ENCODE measurements at places on chromosomes 12 and 14.

DNA sequence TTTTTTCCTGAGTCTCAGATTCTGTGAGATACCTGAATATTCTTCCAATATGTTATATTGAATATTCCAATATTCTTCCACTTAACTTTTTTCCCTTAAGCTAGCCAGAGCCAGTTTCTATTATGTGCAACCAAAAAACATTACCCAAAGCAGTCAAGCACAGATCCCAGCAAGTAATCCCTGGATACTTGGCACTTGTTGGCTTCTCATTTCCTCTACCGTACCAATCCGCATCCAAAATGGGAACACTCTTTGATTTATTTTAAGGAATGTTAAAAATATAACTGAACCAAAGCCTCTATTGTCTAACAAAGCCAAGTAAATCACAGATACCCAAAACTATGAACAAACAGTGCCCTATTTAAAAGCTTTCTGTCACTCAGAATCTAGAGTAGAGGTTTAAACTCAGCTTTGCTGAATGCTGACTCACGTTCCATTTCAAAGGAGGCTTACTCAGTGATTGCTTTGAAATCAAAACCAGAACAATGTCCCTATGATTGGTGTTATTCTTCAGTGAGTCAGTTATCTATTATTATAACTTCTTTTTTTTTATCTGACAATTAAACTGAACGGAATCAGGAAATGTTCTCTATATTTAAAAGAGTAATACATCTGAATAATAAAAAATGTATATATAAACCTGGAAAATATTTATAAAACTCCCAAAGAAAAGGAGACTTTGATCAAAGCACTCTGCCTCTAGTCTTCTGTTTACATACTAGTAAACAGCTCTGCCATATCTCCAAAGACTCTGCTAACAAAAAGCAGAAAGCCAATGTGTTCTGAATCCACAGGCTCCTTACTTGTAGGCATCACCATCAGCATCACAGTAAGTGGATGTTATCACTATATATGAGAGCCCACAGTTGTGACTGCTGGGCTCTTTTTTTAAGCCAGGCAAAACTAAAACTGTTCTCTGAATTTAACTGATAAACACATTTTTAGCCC lies 360.8 kb downstream of the CCDC91 start:
- DNase-seq = no peak

DNA sequence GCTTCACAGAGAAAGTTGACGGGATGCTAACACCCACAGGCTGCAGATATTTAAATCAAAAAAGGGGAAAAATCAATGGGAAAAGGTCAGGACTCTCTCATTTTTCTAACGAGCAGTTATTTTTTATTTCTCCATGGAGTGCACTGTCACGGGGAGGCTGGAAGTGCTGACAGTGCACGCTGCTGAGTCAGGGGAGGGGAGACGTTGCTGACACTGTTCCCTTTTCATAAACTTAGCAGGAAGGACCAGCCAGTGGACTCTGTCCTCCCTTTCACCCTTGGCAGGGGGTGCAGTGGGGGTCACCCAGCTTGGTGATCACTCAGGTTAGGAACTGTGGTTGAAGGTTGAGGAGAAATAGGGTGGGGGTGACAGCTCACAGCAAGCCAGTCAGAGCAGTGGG lies 65.6 kb upstream of the FUT8 start:
- no peak for DNase-seq

DNA sequence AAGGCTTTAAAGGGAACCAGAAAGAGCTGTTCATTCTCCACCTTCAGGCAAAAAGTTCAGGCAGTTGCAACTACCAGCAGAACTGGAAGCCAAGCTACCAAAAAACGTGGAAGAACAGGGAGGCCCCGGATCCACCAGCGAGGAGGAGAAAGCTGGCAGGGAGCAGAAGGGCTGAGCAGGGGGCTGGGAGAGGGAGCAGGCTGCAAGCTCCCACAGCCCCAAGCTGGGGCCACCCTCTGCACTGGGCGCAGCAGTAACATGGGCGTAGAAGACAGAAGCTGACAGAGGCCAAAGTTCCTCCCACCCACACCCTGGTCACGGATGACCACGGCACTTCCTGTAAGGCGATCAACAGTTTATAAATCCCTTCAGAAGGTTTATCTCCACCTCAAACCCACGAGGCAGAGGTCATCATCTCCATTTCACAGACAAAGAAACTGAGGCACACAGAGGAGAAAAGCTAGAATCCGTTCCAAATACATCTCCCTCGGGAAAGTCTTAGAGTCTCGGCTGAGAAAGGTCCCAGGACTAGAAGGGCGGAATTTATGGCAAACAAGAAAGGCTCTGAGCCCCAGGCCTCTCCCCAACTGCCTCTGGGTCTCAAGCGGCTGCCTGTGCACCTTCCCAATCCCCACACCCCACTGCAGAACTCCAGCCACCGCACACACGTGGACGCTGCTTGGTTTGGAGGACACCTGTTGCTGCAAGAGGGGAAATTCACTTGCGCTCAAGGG lies 1.8 kb downstream of the CCDC85C start:
- DNase-seq = peak; percentile 78

DNA sequence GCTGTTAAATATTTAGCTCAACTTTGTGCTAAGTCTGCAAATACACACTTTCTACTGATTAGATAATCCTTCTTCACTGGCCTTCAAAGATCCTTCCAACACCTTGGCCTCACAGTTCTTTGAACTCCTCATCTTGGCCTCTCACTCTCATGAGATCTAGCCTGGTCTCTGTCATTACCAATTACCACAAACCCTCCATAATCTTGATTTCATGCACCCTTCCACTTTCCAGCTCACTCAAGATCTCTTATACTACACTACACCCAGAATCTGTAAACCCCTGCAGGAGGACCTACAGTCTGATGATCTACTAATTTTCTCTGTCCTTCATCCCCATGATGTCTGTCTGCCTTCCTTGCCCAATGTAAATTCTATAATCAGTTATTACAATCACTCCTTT lies 71.1 kb downstream of the DUSP16 start:
- no peak for DNase-seq

- DNase-seq = no peak
Measured at GRCh38 chr12:19190292-19191031, 60.9 kb downstream of the PLEKHA5 start.
